Activated T-helper 2 cell treated with anti-CD3 and anti-CD28 coated beads, Interferon-gamma antibody, Interleukin-2, Interleukin-4, amounts not matched to agents 10 μg/mL and 5 μg/mL and 100 μg/mL, durations not matched to agents 14 hours and 24 hours and 36 hours (primary cell): ENCODE measurements at places on chromosomes 6 and 20. TPM values are rescaled to one million over a fixed set of nuclear protein-coding genes. Genes with fewer than 3 reads are reported as not detected.

DNA sequence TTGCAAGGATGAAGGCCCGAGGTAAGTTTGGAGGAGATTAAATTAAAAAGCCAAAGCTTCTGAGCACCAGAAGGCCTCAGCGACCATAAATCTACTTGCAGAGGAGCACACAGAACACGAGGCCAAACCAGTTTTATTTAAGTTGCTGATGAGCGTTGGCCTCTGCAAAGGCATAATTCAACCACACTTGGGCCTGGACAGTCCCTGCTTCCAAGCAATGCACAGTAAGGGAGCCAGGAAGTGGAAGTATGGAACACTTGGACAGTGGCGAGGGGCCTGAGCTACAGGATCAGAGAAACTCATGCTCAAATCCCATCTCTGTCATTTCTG, 92.8 kb downstream of the PTPRT start:
- no peak for DNase-seq

Gene TREM2
- total RNA-seq = not detected in 2 replicates

Gene LAMA2
- 0.05 and 0.23 TPM in 2 replicates for total RNA-seq

Gene MAFB
- total RNA-seq = 0.83 and 1.1 TPM in 2 replicates

Gene TGM2
- total RNA-seq = not detected in 2 replicates
